ENCODE measurements at places on chromosomes 11 and 22. TPM values are rescaled to one million over a fixed set of nuclear protein-coding genes. Genes with fewer than 3 reads are reported as not detected.

DNA sequence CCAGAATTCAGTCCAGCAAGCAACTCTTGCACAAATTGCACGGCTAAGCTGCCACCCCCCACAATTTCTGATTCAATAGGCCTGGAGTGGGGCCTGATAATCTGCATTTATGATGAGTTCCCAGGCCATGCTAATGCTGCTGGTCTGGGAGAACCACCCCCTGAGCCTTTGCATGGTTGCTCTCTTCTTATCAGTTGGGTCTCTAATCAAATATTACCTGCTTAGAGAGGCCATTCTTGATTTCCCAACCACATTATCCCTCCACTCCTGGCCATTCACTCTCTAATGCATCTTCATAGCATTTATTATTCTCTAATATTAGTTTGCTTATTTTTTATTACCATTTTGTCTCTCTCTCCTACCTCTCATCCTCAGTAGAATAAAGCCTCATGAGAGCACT, 99.5 kb downstream of the NAV2 start:
- DNase-seq = no peak

The PAMR1 gene
- total RNA-seq = 57.6 TPM

The MMP1 gene
- total RNA-seq = 0.29 TPM

DNA sequence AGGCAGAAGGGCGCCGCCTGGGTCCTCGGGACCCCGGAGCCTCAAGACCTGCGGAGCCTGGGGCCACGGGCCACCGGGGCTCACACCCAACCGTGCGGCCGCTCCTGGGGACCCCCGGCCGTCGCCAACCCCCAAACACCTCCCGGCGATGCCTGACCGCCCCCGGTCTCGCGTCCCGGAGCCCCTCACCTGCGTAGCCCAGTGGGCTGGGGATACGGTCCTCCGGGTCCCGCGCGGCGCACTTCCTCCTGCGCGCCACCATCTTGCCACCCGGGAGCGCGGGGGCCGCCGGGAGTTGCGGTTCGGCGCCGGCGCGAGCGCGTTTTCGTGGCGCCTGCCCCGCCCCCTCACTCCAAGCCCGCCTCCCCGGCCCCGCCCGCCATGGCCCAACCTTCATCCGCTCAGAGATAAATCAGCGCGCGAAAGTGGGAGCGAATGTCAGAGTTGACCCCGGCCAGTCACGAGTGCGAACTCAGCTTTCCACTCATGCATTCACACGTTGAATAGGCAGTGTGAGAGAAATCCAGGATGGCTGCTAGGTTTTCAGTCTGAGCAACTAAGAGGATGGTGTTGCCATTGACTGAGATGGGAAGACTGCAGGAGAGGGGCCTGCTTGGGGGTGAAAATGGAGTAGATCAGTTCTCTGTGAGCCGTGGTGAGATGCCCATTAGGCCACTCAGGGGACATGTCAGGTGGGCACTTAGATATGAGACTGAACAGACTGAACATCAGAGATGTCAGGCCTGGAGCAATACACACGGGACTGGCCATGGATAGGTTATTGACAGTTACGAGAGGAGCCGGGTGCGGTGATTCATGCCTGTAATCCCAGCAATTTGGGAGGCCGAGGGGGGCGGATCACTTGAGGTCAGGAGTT, at the start of gene RRP7A:
Gene RRP7A, minus strand, starts transcription at position 272 of the 877 bp plus-strand sequence. Its CDS starts 10 bp downstream, at position 262.
- DNase-seq = peak; percentile 77

DNA sequence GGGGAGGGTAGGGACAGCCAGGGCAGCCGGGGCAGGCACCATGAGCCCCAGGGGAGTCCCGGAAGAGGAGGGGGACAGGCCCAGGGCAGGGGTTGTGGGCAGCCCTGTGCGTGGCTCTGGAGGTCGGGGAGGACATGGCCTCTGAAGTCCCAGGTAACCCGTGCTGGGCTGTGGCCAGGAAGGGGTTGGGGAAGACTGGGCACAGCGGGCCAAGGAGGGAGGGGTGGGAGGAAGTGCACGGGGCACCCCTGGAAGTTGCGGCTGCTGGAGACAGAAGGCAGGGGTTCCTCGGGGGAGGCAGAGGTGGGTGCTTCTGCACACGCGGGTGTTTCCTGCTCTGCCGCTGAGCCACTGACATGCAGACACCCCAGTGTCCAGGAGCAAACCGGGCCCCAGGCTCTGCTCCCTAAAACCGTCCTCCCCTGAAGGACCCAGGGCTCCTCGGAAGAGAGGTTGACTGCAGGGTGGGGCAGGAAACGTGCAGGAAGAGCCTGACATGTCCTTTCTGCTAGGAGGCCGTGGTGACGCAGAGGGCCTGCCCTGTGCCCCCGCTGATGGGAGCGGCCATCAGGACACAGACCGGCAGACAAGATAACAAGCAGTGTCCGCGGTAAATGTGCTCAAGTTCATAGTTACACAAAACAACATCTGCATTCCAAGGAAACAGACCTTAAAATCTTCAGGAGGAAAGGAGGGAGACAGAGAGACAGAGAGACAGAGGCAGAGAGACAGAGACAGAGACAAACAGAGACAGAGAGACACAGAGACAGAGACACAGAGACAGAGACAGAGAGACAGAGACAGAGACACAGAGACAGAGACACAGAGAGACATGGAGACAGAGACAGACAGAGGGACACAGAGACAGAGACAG, 5.7 kb downstream of the TNNI2 start:
- DNase-seq = no peak

DNA sequence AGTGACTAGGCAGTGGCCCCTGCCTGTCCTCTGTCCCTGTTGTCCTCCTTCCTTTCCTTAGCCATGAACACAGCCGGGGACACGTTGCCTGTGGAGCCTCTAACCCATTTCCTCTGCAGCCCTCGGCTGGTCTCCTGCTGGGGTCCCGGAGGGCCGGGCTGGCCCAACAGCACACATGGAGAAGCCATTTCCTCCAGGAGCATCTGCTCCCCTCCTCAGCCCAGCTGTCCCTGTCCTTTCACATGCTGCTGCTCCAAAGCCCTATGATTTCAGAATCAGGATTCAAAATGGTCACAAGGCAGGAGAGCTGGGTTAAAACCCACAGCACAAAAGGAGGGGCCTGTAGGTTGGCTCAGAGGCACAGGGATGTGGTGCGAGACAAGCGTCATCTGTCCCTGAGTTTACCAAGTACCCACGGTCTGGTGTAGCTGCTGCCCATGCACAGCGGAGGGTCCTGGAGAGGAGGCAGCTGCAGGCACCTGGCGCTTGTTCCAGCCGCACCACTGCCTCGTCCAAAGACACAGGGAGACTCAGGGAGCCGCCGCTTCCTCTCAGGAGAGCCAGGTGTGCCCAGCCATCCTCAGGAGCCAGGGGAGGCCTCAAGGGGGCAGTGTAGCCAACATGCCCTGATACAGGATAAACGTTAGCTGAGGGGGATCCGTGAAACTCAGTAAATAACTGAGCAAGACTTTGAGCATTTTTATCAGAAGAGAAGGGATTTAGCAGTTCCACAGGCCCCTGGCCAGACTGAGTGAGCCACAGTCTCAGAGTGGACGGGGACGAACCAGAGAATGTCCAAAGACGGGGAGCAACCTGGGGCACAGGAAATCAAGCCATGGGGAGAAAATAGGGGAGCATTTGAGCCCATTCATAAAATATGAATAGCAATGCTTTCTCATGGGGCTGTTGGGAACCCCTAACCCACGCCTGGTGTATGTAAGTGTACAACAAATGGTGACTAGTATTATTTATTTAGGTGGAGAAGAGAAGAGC, 3.9 kb upstream of the VSIG10L2 start:
- no peak for DNase-seq

- DNase-seq = no peak
Observed at GRCh38 chr11:8601376-8602133, 7.5 kb upstream of the STK33 start.

DNA sequence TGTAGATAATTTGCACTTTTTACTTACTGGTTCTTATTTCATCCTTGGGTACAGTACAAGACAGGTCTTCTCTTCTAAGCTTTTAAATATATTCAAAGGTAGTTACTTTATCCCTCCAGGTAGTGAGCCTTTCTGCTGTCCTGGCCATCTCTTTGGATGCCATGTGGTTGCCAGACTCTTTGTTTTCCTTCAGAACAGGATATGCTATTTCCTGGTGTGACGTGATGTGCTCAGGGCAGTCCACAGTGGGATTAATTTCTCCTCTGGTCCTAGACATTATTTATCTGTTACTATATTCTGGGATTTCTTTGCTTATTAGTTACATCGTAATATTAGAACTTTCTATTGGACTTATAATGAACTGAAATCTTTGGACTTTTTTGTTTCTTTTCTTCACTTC, 63.7 kb downstream of the PPP6R3 start:
- no peak for DNase-seq

The ARHGAP42 gene
- total RNA-seq = 17.2 TPM

The TYR gene
- not detected for total RNA-seq

DNA sequence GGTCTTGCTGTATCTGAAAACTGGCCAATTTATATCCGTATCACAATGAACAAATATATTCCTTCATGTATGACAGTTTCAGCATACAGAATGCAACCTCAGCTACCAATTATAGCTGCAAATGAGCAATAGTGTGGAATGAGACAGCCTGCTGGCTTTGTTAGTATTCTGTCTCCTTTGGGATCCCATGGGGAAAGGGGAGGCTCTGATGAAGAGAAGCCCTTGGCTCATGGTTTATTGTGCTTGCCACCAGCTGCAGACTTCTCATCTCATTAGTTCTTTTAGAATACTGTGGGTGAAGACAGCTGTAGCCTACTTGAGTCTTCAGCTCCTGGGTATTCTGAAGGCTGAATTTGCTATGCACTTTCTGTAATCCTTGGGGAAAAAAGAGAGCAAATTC, 42.4 kb downstream of the PITPNB start:
- DNase-seq = no peak

GRCh38 chr11:118625036-118625690, 17.7 kb downstream of the PHLDB1 start:
- no peak for DNase-seq

DNA sequence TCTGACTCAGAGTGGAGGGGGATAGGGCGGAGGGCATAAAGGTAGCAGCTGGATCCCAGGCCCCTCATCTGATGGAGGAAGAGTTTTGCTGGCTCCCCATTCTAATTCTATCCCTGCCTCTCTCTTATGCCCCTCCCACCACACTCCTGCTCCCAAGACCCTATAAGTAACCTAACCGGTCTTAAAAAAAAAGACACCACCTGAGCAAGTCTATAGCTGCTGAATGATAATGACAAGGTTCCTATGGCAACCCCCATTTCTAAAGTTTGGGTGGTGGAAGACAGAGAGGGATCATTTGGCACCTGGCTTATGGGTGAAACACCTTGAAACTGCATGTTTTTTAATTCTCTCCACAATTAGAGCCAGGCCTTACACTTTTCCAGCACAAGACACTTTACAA, 69.6 kb downstream of the LARGE1 start:
- DNase-seq = no peak

GRCh38 chr11:30089921-30090320, 73.1 kb upstream of the KCNA4 start:
- no peak for DNase-seq

The HORMAD2 gene
- not detected for total RNA-seq

- no peak for DNase-seq
Observed at GRCh38 chr11:2800655-2801531, 84.7 kb downstream of the CDKN1C start.

DNA sequence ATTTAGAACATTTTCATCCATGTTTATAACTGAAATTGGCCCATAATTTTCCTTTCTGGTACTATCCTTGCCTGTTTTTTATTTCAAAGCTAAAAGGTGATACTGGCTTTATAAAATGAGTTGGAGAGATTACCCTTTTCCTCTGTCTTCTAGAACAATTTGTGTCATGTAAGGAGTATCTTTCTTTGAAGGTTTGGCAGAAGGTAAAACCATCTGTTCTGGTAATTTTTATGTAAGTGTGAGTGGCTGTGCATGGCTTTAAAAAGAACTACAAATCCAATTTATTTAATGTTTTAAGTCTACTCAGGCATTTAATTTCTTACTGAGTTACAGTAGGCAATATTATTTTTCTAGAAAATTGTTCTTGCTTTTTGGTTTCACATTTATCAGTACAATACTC, 7.7 kb upstream of the MRGPRD start:
- no peak for DNase-seq

GRCh38 chr22:19107730-19108074, 14.5 kb downstream of the DGCR2 start:
- DNase-seq = no peak

GRCh38 chr11:62666259-62666926, 1.3 kb downstream of the CSKMT start:
- DNase-seq = no peak

- no peak for DNase-seq
Observed at GRCh38 chr22:30408388-30409102, 11.7 kb downstream of the SEC14L2 start.

The ZNF74 gene
- 11.5 TPM for total RNA-seq

- no peak for DNase-seq
Observed at GRCh38 chr22:27790376-27791158, 11.0 kb downstream of the MN1 start.

GRCh38 chr11:30818721-30819120, 232.6 kb upstream of the MPPED2 start:
- no peak for DNase-seq
